ENCODE measurements at places on chromosomes 2 and 18.

GRCh38 chr18:77086656-77087392, 45.8 kb downstream of the MBP start:
- no peak for DNase-seq

GRCh38 chr2:72915907-72916742, 1.2 kb upstream of the EMX1 start:
- no peak for DNase-seq

- DNase-seq: peak; percentile 40
These were observed 118.2 kb downstream of the SPTBN1 start for GRCh38 chr2:54574107-54574859.

- DNase-seq: no peak
These were observed 419.0 kb downstream of the ERBB4 start for GRCh38 chr2:212119591-212119990.

DNA sequence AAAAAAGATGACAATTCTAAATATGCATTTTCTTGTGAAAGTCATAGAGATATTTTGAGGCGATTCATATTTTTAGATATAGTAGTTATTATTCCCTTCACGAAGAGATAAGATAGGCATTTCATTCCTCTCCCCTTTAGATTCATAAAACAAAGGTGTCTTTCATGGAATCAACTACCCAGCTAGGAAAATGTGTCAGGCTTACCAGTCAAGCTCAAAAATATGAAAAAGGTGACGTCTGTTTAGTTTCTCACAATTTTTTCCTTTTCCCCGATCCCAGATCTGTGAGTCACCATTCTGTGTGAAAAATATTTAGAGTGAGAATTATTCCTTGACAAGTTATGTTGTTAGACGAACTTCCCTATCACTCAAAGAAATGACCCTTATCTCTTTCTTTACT, 95.4 kb upstream of the FN1 start:
- no peak for DNase-seq

DNA sequence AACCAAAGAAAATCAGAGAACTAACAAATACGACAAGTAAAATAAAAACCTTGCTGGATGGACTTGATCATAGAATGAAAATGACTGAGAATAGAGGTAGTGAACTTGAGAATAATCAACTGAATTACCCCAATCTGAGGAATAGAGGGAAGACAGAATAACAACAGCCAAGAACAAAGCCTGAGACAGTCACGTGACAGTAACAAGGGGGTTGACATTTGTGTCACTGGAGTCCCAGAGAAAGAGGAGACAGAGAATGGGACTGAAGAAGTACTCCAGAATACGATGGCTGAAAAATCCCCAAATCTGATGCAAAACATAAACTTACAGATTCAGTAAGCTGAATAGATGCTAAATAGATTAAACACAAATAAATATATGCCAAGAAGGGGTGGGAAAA, 248.5 kb upstream of the HDAC4 start:
- DNase-seq: no peak

DNA sequence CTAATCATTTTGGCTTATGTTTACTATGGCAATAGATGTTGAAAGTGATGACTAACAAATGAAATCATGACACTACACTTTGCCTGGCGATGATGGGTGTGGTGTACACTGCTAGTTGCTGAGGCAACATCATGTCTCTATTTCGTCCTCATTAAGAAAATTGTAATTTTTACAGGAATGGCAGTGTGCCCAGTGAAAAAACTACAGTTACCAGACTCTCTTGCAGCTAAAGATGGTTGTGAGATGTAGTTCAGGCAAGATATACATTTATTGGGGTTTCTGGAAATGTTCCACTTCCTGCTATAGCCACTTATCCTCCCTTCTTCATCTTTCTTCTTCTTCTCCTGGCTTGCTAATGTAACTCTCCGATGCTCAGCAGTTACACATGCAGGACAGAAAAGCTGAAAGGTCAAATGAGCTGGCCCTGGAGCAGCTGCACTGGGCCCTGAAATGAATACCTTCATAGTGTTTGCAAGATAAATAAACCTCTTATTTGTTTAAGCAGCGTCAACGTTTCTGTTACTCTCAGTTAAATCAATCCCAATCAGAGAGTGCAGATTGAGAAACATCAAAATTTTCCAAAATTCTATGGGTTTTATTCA, 46.0 kb downstream of the SOCS6 start:
- no peak for DNase-seq

DNA sequence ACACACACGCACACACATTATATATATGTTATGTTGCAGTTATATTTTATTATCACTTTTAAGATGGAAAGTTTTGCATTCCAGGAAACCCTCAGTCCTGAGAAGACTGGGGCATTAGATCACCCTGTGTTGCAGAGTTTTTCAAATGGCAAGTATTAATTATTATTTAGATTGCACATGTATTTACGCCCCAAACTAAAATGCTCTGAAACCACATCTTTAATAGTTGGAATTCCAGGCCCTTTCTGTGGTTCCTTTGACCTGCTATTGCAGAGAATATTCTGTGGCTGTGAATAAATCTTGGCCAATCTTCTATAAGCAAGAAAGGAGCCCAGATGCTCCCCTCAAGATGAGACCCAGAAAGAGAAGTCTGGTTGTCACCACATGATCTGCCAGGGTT, 427.0 kb upstream of the TNP1 start:
- no peak for DNase-seq

GRCh38 chr2:59034837-59035236, 793.7 kb upstream of the FANCL start:
- no peak for DNase-seq

- DNase-seq: no peak
These were observed 203.3 kb downstream of the PIEZO2 start for GRCh38 chr18:10946058-10946457.

GRCh38 chr18:40382197-40382596, 1572.8 kb upstream of the PIK3C3 start:
- DNase-seq: no peak

DNA sequence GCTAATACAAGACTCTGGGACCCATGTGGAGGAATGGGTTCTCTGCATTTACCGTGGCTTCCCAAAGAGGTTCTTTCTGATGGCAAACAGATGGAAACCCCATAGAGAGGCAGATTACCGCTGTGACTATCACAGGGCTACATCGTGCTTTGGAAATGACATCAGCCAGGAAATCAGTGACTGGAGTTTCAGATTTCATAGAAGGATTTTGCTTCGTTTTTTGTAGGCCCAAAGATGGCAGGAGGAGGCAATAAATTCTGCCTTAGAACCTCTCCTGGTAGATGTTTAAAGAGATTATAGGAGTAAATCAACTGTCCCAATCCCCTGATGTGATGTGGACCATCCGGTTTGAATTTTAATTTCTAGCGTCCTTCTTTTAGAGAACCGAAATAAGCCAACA, 214.1 kb downstream of the AGPS start:
- DNase-seq: no peak

GRCh38 chr2:19738707-19739106, 163.1 kb downstream of the TTC32 start:
- no peak for DNase-seq

GRCh38 chr2:132923787-132924186, 253.8 kb upstream of the LYPD1 start:
- no peak for DNase-seq

- no peak for DNase-seq
These were observed 10.3 kb downstream of the STAMBP start for GRCh38 chr2:73838889-73839534.

DNA sequence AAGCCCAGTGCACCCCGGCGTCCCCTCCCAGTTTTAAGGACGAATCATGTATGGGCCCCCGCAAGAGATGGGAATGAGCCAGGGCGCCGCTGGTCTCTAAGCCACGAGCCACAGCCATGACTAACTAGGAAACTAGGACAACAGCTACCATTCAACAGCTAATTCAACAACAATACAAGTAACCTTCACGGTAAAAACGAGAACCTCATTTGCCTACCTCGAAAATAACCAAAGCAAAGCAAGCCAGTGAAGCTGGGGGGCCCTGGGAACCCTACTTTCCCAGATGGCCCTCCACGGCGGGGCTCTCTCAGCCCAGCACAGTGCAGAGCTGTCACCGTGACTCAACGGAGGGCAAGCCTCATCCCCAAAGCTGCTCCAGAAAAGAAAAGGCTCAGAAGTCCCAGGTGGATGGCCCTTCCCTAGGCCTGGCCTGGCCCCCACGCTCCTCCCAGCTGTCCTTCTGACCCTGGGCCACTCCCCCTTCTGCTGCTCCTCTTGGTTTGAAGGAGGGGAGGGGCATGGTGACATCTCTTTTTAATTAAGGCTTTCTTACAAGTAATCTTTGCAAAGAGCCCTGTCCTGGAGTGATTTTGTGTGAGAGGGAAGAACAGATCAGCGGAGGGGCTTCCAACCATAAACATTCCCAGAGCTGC, 126.3 kb downstream of the HDAC4 start:
- no peak for DNase-seq

GRCh38 chr2:220276741-220277444, 649.5 kb downstream of the SLC4A3 start:
- no peak for DNase-seq

- DNase-seq: no peak
These were observed 41.0 kb upstream of the ASAP2 start for GRCh38 chr2:9165625-9166024.

DNA sequence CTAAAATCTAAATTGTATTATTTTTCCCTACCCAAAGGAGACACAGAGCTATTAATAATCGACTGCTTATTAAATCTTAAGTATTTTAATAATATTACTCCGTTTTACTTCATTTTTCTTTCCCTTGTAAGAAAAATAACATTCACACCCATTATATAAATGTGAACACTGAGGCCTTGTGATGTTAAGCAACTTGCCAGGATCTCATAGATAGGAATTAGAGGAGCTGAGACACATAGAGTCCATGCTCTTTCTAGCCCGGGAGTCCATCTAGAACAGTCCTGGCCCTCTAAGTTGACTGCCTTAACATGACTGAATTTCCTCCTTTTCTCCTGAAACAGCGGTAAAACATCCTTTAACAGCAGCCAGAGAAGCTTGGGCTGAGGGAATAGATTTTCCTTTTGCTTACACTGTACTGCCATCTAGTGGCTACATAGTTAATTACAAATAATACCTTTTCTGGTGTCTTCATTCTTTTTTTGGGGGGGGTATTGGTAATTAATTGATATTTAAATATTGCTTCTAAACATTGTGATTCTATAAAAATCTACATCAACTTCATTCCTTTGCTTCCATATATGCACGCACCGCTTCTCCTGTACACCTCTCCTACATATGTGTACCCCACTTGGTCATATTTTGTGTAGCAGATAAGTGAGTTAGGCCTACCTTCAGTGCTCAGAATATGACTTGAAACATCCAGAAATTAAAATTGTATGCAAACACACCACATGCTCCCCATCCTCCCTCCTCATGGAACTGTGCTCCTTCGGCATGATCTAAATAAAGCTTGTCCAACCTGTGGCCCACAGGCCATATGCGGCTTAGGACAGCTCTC, 125.8 kb upstream of the HNMT start:
- DNase-seq: no peak

GRCh38 chr2:86337244-86337835, at the start of gene REEP1:
REEP1 (minus strand) TSS chr2:86337626; CDS start chr2:86337510, 116 bp downstream.
- no peak for DNase-seq

DNA sequence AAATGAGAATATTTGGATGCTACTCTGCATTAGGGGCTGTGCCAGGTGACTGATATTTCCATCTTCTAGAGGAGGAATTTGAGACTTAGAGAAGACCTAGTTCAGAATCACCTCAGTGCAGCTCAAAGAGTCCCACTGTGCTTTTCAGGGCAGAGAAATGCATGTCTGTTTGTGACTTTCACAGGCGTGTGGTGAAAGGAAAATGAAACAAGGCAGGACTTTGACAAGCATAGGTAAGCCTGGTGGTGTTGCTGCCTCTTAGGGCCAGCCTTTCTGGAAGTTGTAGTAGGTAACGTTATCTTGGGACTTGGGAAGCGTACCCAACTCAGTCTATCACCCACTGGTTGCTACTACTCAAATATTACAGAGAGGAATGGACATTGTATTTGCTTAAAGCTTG, 2.6 kb downstream of the GPR39 start:
- DNase-seq: no peak

DNA sequence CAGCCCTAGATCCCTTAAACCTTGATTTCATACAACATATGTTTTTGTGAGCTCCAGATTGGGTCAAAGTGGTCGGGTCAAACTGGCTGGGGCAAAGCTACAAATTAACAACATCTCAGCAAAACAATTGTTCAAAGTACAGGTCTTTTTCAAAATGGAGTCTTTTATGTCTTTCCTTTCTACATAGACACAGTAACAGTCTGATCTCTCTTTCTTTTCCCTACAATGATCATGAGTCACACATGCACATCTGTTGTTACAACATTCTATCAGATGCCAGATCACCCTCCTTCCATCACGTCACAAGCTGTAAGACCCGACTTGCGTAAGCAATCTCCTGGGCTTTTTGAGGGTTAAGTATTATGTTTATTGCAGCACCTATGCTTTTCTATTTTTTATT, 55.1 kb downstream of the RHOB start:
- no peak for DNase-seq

- no peak for DNase-seq
These were observed 528 bp upstream of the PCGF1 start for GRCh38 chr2:74507926-74508520.

DNA sequence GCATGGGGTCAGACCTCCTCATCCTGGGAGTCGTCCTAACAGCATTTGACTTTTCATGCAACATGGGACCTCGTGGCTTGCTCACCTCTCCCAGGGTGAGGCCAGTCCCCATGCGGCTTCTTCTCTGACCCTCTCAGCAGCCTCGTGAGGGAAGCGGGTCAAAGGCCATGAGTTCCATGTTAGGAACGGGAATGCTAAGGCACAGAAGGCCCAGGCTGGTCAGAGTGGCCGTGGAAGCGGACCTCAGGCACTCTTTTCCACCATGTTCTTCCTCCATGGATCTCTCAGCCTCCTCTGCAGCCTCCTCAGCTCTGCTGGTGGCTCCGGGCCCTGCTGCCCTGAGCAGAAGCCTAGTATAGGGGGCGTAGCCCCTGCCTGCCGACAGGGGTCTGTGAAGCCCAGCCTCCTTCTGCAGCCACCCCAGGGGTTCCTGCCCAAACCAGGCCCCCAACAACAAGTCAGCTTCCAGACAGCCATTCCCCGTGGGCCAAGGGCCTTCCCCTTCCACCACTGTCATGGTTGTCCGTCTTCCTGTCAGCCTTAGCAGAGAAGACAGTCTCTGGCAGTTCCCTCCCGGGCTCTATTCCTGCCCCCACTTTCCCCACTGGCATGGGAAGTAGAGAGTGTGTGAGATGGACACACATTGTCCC, 60.0 kb upstream of the OTOF start:
- DNase-seq: no peak

All from stimulated activated CD8-positive, alpha-beta memory T cell treated with anti-CD3 and anti-CD28 coated beads, Interleukin-2, amount 100 ng/mL, for 1 hour (primary cell).